M059J (cell line): ENCODE measurements at places on chromosomes 3 and 15.

DNA sequence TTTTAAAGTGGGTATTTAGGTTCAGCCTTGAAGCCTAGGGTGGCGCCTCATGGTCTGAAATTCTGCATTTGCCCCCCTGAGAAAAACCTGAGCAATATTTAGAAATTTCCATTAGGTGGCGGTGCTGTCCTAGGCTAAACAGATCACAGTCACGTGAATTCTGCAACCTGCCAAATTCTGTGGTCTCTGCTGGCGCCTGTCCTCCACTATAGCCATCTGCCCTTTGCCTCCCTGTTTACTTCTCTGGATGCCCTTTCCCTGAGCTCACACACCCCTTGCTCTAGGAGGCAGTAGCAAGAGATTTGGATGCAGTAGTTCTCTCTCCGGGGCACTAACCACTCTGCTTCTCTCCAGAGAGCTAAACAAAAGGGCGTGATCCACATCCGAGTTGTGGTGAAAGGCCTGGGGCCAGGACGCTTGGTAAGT lies 9.1 kb downstream of the MRPS11 start:
- peak; percentile 34 for DNase-seq

DNA sequence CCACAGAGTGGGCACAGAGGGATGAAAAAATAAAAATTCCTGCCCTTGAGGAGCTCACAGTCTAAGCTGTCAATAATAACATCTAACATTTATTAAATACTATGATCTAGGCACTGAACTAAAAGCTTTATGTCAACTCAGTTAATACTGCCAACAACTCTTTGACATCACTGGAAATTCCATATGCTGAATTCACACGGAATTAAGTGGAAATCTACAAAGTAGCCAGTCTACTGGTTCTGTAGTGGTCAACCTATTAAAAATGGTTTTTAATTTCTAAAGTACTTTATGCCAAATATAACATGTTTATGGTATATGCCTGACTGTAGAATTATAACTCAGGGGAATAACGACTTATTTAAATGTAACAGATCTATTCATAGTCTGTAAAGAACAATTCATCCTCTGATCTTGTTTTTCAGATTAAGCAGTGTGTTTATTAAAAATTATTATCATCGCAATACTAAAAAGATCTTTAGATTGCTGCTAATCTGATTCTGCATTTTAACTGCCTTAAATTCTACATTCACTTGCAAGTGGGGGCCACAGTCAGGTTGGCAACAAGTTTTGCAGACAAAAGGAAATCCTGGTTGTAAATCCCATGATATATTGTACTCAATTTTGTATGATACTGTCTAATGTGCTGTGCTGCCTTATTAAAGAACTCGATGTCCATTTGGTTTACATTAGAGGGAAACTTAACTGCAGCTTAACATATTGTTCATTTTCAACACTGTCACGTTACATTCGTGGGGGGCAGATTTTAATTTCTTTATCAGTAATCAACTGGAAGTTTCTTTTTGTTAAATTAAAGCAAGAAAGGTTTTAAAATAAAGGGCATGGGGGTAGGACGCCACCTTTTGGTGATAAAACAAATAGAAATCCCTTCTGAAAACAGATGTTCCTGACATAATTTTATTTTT lies 2.6 kb upstream of the FOXP1 start:
- DNase-seq = peak; percentile 32

DNA sequence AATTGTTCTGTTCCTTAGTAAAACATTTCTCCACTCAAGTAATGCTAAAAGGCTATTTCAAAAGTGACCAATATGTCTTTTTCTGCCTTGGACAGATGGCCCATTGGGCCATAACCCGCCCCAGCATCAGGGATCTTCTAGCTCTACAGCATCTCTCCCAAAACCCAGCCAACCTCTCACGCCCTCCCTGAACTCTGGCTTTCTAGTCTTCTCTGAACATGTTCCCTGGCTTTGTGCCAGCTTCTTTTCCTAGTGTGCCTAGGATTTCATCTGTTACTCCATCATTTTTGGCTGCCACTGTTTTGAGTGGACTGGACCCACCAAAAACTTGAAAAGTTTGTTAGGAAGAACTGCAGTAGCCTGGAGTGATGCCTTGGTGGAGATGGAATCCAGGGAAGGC lies 30.7 kb downstream of the TRPM1 start:
- no peak for DNase-seq

- DNase-seq = no peak
Measured at GRCh38 chr3:15873415-15873814, 75.6 kb upstream of the ANKRD28 start.

GRCh38 chr3:181703601-181704420 lies 7.9 kb upstream of the SOX2 start:
- no peak for DNase-seq

DNA sequence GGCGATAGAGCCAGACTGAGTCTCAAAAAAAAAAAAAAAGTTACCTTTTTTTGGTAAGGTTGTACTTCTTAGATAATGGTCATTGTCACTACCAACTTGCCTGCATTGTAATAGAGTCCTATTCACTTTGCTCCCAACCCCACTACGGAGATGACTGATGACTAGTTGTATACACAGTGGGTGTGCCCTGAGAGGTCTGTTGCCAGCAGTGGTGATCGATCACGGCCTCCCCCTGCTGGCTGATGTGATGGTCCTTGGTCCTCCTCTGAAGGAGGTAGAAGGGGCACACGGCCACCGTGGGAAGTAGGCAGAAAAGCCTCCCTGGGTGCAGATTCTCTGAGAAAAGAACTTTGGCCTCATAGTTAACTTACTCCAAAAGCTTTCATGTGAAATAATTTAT lies 10.7 kb downstream of the GCNT3 start:
- peak; percentile 61 for DNase-seq

- DNase-seq = peak; percentile 9
Measured at GRCh38 chr3:11944052-11944673, 60.0 kb upstream of the SYN2 start.

DNA sequence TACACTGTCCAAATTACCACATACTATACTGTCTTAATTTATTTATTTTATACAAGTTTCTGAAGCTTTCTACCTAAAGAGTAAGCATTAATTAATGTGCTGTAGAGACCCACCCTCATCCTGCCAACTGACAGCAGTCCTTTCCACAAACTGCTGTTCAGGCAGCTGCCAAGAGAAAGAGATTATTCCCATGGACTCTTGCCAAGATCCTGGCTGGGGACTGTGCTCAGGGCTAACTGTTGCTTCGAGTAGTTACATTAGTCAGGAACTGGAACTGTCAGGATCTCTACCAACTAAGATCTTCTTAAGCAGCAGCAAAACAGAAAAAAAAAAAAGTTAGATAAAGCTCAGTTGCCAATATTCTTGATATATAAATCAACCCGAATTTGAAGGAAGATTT lies 398.8 kb downstream of the MECOM start:
- peak; percentile 78 for DNase-seq
